ENCODE measurements at places on chromosomes 5 and 9.

- DNase-seq, result no peak
Observed at GRCh38 chr5:115657125-115657880, 31.5 kb upstream of the TMED7 start.

DNA sequence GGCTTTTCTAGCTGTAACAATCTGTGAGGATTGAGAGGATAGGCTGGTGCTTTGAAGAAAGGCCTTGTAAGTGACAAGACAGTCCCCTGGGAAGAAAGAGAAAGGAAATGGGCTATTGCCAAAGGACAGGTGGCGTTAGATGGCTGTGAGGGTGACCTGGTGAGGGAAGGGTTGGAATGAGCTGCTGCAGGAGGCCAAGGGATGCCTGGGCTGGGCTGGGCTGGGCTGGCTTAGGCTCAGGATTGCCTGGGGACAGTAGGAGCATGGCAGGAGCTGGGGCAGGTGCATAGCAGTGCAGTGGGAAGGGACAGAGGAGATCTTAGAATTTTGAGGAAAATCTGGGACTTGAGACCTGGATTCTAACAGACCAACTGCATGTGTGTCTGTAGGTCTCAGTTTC lies 9.7 kb upstream of the MYOZ3 start:
- DNase-seq, result no peak

DNA sequence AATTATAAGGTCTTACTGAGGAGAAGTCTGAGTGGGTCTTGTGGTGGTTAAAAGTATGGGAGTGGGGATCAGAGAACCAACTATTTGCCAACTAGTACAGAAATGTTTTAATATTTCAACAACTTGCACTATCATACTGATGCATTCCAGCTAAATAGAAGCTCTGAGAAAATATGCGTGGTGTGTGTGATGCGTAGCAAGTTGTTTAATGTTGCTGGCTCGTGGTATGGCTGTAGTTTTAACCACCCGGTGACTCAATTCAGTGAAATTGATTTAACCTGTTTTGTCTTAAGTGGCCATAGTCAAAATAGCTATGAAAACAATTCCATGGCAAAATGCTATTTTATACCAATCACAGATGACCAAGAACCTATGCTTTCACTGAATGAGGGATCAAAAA lies 176.5 kb upstream of the SLC24A2 start:
- no peak for DNase-seq

DNA sequence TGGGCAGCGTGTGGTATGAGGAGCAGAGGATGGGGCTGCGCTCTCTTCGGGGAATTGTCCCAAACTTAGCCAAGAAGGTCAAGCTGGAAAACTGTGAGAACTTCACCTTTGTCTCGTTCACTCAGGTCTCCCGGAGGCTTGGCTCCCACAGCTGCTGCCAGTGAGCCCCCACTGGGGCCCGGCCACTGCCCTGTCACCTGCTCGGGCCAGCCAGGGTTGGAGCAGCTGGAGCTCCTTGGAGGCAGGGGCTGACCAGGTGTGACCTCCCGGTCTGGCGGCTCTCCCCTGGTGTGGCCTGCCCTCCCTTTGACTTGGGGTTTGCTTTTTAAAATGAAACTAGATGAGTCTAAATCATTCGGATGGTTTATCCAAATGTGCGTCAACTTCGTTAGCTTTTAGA lies 58.0 kb downstream of the INIP start:
- DNase-seq, result no peak

DNA sequence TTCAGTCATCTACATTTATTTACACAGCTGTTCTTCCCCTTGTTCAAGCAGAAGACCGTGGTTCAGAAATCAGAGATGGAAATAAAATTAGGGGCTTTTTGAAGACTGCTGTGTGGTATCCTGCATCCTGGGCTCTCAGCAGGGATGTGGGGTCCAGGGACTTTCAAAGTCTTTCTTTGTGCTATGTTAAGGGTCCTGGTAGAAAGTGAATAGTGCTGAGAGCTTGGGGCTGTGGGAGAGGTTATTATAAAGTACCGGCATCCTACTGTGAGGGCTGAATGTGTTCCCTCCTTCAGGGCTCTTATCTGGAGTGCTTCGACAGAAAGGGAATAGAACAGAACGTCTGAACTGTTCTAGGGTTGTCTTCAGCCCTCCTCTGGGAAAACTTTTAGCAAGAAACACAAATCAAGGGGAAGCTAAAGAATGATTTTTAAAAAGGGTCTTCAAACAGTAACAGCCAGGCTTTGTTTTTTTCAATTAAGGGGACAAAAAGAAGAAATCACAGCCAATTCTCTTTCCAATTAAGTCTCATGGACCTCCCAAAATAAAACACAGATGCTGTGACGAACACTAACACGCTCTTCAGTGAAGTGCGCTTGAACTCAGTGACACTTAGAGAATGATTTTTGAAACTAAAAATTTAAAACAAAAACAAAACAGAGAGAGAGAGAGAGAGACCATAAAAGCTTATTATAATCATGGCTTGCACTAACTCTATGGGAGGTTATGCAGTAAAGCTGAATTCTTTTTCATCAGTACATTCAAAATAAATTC lies 15.7 kb upstream of the SLC1A3 start:
- no peak for DNase-seq

DNA sequence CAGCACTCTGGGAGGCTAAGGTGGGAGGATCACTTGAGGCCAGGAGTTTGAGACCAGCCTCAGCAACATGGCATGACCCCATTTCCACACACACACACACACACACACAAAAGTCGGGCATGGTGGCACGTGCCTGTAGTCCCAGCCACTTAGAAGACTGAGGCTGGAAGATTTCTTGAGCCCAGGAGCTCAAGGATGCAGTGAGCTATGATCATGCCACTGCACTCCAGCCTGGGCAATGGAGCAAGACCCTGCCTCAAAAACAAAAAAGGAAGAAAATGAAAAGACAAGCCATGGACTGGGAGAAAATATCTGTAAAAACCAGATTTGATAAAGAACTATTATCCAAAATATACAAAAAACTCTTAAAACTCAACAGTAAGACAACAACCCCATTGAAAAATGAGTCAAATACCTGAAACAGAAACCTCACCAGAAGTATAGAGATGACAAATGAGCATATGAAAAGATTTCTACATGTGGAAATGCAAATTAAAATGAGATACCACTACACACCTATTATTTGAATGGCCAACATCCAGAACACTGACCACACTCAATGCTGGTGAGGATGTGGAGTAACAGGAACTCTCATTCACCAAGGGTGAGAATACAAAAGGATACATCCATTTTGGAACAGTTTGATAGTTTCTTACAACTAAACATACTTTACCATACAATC lies 24.7 kb downstream of the DNAJA1 start:
- DNase-seq, result no peak

DNA sequence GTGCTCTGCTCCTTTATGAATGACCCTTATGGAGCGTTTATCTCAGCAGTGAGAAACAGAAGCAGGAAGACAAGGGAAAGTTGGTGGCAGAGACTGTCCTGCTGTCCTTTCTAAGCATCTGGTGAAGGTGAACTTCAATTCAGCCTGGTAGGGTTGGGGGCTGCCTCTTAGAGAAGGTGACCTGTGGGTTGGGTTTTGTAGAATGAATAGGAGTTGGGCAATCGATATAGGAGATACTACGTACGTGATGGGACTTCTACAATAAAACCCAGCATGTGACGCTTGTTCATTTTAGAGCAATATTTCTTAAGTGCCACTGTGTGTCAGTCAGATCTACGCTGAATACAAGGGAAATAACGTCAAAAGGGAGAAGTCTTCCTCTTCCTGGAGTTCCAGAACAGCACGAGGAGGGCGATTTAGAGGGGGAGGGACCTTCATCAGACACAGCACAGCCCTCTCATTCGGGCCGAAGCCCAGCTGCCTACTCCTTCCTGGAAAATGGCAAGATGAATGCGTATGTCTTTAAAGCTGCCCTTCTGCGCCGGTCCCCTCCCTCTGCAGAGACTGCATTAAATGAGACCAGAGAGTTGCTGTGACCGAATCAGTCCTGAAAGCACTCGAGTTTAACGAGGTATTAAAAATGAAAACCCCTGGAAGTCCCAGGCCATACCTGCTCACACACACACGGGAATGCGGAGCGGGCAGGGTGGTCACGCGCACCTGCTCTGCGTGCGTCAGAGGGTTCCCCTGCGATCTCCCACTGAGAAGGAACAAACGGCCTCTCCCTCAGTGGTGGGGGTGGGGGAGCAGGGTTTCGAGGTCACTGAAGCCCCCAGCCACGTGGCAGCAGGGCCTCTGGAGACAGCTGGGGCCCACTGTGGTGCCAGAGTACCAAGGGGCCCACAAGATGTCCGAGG lies 85.3 kb upstream of the SARDH start:
- no peak for DNase-seq

DNA sequence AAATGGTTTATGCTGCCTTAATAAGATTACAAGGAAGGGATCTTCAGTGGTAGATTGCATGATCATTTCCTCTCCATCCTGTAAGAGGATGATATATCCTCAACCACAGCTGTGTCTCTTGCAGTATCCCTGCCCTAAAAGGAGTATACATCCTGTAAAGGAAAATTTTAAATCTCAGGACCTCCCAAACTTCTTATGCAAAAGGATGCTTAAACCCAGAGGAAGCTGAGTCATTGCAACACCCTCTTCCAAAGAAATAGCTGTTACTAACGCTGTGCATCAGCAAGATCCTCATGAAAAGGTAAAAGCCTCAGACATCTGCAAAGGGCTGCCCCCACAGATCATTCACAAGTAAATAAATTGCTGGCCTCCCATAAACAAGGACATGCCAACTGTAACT lies 599.0 kb downstream of the PRELID2 start:
- no peak for DNase-seq

GRCh38 chr5:38467353-38468040 lies 88.9 kb downstream of the LIFR start:
- DNase-seq, result no peak

- no peak for DNase-seq
Observed at GRCh38 chr5:134463176-134463720, 51.6 kb upstream of the CDKN2AIPNL start.

DNA sequence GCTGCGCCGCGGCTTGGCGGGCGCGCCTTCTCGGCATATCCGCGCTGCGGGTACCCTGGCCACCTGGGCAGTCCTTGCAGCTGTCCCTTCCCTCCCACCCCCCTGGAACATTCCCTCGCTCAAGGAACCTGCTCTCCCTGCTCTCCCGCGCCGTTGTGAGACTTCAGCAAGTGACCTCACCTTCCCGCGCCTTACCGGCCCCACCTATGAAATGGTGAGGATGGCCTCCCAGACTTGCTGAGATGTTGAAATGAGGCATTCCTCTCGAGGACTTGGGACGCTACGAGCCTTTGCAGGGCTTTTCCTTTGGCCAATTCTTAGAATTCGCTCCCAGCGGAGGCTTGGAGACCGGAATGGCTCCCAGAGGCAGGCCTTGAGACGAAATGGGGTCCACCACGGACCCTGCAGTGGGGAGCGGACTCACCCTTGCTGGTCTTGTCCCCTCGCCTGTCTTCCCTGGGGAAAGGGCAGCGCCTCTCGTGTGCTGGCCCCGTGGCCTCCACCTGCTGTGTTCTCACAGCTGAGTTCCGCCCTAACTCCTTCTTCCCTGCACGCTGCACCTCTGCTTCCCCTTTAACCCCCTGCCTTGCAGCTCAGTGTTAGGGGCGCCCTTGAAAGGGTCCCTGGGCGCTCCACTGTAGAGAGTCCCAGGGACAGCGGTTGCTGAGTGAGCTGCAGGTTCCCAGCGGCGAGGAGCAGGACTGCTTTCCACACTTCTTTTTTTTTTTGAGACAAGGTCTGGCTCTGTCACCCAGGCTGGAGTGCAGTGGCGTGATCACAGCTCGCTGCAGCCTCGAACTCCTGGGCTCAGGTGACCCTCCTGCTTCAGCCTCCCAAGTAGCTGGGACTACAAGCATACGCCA lies 907 bp downstream of the HMCN2 start:
- DNase-seq, result no peak

DNA sequence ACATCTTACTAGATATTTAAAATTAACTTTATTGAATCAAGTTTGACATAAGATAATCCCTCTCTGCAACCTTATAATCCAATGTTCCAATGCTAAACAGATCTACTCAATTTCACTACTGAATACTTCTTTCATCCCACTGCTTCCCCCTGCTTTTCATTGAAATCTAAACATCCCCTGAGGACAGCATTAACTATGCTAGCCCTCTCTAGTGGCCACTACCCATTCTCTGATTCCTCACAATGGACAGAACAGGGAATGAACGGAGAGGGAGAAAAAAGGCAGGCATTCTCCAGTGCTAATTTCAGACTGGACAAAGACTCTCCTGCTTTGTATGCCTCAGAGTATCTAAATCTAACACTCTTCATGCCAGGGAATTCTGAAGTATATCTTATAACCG lies 54.3 kb upstream of the RGS7BP start:
- no peak for DNase-seq

DNA sequence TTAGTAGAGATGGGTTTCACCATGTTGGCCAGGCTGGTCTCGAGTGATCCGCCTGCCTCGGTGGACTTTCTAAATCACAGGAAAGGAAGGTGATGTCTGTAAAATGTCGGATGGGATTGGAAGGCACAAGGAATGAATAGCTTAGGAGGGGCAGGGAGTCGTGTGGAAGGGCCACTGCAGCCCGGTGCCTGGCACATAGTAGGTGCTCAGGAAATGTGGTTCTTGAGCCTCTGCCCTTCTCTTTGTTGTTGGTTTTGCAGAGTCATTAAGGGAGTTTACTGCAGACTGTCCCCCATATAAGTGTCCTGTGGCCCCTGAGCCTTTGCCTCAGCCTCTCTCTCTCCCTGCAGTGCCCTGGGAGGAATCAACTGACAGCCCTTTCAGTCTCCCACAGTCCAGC lies 11.8 kb downstream of the NEK6 start:
- no peak for DNase-seq

- no peak for DNase-seq
Observed at GRCh38 chr9:121463026-121463807, 36.4 kb downstream of the GGTA1 start.

- no peak for DNase-seq
Observed at GRCh38 chr9:95171001-95171400, 146.5 kb downstream of the FANCC start.

GRCh38 chr9:77010527-77010926 lies 8.9 kb upstream of the FOXB2 start:
- DNase-seq, result no peak

DNA sequence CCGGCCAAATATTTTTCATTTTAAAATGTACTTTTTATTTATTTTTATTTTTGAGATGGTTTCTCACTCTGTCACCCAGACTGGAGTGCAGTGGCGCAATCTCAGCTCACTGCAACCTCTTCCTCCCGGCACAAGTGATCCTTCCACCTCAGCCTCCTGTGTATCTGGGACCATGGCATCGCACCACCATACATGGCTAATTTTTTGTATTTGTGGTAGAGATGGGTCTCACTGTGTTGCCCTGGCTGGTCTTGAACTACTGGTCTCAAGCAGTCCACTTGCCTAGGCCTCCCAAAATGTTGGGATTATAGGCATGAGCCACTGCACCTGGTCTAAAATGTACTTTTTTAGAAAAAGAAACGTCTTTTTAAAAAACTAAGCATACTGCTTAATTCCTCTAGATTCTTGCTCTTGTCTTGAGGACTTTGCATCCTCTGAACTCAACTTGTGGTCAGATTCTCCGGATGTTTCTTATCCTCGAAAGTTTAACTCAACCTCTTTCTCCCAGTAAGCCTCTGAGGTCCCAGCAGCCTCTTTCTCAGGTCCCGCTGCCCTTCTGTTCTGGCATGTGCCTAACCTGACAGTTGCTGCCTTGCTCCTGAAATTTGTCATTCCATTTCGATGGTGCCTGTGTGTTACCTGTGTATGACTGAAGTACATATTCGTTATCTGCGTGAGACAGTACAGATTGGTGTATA lies 63.0 kb downstream of the TRIO start:
- DNase-seq, result no peak

All from NK-92 treated with Interleukin-12 subunit alpha and Interleukin-12 subunit beta, amount 100 ng/mL, for 24 hours (cell line).